ENCODE measurements at places on chromosomes 3 and 15.

GRCh38 chr15:62417439-62417838 is 252.4 kb upstream of the C2CD4B start:
- no peak for DNase-seq

DNA sequence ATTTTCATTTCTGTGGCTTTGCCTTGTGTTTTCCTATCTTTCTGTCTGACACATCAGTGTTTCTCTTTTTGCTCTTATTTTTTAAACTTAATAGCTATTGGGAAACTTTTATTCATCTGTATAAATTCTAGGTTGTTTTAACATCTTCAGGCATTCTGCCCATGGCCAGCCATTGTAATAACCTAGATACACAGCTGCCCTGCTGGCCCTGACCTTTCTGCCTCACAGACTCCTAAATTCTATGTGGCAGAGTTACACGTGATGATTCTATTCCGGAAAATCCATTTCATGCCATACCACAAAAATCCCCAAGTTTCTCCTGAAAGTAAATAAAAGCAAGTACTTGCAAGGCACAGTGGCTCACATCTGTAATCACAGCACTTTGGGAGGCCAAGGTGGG is 150.1 kb downstream of the UACA start:
- DNase-seq, result no peak

- no peak for DNase-seq
Measured at GRCh38 chr3:119329551-119329950, 35.4 kb downstream of the ARHGAP31 start.

- DNase-seq, result peak; percentile 86
Measured at GRCh38 chr15:53658827-53659555, 100.5 kb downstream of the WDR72 start.

DNA sequence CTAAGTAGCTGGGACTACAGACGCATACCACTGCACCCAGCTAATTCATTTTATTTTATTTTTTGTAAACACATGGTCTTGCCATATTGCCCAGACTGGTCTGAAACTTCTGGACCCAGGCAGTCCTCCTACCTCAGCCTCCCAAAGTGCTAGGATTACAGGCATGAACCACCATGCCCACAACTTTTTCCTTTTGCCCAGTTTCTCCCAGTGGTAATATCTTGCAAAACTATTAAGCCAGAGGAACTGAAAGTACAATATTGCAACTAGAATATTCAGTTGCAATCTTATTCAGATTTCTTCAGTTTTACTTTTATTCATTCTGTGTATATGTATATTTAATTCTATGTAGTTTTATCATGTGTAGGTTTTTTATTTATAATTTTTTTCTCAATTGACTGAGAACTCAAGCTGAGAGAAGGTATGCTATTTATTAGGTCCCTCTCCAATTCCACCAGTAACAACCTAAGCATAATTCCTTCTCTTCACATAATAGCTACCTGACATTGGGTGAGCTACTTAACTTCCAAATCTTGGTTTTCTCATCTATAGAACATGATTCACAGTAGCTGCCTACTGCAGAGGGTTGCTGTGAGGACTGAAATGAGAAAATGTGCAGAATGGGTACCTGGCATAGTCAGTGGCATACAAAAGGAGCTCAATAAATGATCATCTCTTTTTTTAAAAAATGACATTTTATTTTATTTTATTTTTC is 30.8 kb downstream of the KLHL18 start:
- no peak for DNase-seq

- no peak for DNase-seq
Measured at GRCh38 chr15:32856753-32857152, 138.9 kb downstream of the GREM1 start.

DNA sequence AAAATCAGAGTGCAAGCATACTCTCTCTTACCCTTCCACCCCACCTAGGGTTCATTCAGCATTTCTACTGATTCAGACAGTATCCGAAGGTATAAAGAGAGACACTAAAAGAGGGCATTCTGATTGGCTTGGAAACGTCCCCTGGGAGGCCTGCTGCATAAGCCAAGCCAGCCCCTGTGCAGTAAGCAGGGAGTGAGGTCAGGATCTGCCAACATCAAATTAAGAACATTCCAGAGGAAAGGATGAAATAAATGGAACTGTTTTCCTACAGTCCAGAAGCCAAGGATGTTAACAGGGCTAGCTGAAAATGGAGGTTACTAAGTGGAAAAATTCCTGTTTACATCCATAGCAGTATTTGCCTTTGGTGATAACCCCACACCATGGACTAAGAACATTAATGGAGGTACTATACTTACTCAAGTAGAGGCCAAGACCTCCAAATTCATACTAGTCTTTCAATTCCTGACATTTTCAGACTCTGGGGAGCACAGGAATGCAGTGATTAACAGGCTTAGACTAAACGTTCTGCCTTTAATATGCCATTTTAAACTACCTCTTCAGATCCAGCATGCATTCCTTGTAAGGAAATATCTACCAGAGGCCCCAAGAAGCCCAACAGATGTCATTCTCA is 34.5 kb downstream of the NPTN start:
- no peak for DNase-seq

DNA sequence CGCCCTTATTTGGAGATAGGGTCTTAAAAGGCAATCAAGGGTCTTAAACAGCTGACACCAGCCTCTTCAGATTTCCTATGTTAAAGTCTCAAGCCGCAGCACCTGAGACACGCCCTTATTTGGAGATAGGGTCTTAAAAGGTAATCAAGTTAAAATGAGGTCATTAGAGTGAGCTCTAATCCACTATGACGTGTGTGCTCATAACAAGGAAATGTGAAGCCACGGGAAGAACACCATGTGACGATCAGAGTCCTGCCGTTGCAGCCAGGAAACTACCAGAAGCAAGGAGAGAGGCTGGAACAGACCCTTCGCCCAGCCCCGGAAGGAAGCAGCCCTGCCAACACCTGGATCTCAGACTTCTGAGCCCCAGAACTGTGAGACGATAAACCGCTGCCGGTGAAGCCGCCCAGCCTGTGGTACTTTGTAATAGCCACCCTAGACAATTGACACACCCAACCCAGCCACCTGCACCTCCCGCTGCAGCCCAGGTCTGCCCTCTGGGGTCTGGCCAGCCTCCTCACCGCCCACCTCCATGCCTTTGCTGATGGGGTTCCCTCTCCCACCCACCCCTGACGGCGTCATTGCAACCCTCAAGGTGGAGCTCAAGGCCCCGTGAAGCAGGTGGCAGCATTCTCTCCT is 137.9 kb downstream of the MEGF11 start:
- DNase-seq, result no peak

GRCh38 chr3:33989229-33989628 is 190.8 kb downstream of the PDCD6IP start:
- DNase-seq, result no peak

GRCh38 chr3:34419801-34420200 is 621.4 kb downstream of the PDCD6IP start:
- DNase-seq, result no peak

DNA sequence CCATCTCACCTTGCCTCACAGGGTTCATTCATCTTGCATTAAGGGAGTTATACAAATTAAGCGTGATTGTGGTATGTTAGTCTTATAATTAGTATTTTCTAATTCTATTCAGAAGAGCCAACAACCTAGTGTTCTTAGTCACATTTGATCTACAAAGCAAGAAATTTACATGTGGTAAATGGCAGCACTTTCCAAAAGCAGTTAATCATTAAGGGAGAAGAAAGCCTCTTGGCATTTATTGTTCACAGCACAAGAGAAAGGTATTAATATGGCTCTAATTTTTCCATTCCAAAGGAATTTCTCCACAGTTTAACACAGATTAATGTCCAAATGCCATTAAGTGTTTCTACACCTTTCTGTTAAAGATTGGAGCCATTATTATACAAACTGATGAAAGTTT is 1077.1 kb downstream of the ZPLD1 start:
- no peak for DNase-seq

DNA sequence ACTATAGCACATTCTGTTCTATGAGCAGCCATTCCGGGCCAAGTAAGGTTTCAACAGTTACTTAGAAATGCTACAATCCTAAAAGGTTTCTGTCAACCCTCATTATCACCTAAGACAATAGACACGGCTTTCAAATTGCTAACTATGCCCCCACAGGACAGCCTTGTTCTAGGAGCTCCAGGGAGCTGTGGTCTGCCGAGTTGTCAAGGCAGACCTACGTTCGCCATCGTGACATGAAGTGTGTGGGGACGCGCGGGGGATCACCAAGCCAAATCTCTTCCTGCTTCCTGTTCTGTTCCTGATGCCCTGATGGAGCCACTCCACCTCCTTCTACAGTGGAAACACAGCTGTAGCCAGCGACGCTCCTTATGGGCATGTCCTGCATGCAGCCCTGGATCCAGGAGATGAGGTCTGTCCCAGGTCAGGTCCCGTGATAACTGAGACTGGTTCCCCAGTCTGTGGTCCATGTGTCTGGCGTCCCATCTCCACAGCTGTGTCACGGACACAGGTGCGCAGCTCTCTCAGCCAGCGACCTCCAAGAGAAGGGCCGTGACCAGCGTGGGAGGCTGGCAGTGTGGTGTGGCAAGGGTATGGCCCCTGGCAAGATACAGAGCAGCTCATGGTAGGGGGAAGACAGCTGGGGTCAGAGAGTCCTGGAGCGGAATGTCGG is 82.8 kb downstream of the PCSK6 start:
- no peak for DNase-seq

GRCh38 chr3:39447637-39448483 is 19.6 kb upstream of the MOBP start:
- peak; percentile 16 for DNase-seq

- no peak for DNase-seq
Measured at GRCh38 chr15:40921949-40922607, 7.1 kb upstream of the DLL4 start.

GRCh38 chr15:25693321-25694238 is 169.5 kb downstream of the ATP10A start:
- DNase-seq, result no peak

DNA sequence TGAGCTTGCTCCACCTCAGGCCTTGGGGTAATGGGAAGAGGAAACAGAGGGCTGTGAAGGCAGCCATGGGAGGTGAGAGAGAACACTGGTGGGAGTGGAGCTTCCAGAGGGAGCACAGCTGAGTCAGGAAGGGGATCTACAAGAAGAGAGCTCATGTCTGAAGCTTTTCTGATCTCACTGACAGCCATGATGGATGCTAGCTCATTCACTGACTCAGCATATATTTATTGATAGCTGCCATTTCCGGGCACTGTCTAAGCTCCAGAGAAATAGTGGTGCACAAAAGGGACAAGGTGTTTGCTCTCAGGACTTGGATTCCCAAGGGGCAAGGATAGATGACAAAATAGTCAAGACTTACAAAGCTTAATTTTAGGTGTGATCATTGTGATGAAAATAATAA is 218.8 kb downstream of the CLSTN2 start:
- no peak for DNase-seq

GRCh38 chr3:194233150-194233549 is 97.2 kb downstream of the HES1 start:
- DNase-seq, result no peak

DNA sequence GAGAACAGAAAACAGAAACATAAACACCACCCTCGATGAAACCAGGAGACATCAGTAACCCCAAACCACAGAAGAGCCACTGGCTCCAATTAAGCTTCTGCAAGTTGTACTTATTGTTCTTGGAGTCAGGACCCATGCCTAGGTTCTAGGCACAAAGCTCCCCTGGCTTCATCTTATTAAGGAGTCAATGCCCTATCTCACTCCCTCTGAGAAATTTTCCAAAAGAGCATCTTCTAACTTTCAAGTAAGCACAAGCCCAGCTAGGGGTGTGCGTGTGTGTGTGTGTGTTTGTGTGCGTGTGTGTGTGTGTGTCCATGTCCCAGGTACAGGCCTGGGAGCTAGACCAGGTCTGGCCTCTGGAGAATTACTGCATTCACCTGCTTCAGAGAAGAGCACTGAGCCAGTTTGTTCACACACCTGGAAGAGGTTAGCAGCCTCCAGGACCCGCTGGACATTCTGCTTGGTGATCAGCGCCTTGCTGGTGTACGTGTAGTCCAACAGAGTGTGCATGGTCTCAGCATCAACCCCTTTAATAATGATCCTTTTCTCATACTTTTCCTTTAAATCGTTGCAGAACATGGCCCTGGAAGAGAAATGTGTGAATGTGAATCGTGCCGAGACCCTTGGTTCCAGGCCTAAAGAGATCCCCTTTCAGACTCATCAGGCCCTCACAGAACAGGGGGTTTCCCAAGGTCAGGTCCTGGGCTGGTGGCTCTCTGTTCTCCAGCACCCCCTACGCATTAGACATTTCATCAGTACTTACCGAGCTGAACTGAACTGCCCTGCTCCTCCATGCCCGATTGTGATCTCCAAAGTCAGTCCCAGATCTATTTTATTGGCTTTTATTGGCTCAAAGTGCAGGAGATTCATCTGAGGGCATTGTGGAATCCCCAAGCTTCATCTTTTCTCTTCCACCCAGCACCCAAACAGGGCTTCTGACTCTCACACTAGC is 27.8 kb downstream of the KLHL6 start:
- no peak for DNase-seq

- DNase-seq, result no peak
Measured at GRCh38 chr3:48636149-48636655, 941 bp upstream of the SLC26A6 start.
